ENCODE measurements at places on chromosomes 7 and 10.

GRCh38 chr10:97468162-97468561 is 22.2 kb downstream of the ZDHHC16 start:
- no peak overlapping the region for H3K27ac ChIP-seq
- peaks cover 7% of the 10 kb centered on the region for H3K4me1 ChIP-seq
- H3K36me3 ChIP-seq: peaks cover 6% of the 10 kb centered on the region
- H3K4me3 ChIP-seq: no peak overlapping the region
- no peaks in the 10 kb centered on the region for H3K27me3 ChIP-seq

DNA sequence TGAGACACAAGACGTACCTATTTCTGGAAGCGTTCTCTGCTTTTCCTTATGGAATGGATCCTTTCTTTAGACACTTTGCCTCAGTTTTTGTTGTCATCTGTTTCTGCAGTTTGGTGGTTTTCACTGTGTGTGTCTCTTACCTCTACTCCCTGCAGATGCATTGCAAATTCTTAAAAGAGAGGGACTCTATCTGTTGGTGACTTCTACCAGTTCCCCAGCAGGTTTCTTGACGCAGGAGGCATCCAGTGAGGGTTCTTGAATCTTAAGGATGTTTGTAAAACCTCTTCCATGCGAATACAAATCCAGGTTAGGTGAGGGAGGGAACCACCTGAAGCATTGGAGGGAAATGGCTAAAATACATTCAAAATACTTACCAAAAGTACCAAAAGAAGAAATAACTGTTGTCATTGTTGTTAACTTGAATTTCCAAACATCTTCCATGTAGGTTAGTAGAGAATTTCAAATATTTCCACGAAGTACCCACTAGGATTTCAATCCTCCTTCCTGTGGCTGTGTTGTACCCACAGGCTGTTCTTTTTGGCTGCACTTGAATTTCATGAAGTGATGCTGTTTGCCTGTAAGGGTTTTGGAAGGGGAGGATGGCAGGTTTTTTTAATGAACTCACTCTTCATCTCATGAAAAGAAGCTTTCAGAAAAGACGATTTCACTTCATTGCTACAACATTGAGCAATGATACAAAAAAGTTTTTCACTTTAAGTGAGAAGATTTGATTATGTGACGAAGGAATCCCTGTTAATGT is 32.2 kb downstream of the PLXDC2 start:
- H3K4me1 ChIP-seq: peaks cover 5% of the 10 kb centered on the region
- H3K4me3 ChIP-seq: no peak overlapping the region
- no peaks in the 10 kb centered on the region for H3K27me3 ChIP-seq
- DNase-seq: no peak

- no peak overlapping the region for H3K27ac ChIP-seq
- H3K4me1 ChIP-seq: no peaks in the 10 kb centered on the region
- H3K36me3 ChIP-seq: no peaks in the 10 kb centered on the region
- DNase-seq: no peak
Observed at GRCh38 chr10:112601214-112602090, 154.4 kb downstream of the VTI1A start.

DNA sequence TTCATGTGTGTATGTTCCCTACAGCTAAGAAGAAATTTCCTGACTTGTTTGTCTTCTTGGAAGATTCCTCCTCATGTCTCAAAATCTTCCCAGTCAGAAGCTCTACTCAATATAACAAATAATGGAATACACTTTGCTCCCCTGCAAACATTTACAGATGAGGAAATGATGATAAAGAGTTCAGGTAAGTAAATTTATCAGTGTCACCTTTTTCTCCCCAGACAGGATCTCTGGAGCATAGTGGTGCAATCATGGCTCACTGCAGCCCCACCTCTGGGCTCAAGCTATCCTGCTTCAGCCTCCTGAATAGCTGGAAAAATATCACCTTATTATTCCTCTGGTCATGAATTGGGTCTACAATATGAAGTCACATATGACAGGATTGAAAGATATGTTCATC is 25.5 kb downstream of the ACADSB start:
- H3K36me3 ChIP-seq: no peaks in the 10 kb centered on the region
- DNase-seq: no peak
- H3K4me1 ChIP-seq: peaks cover 5% of the 10 kb centered on the region
- no peak overlapping the region for H3K27ac ChIP-seq
- H3K27me3 ChIP-seq: no peaks in the 10 kb centered on the region

DNA sequence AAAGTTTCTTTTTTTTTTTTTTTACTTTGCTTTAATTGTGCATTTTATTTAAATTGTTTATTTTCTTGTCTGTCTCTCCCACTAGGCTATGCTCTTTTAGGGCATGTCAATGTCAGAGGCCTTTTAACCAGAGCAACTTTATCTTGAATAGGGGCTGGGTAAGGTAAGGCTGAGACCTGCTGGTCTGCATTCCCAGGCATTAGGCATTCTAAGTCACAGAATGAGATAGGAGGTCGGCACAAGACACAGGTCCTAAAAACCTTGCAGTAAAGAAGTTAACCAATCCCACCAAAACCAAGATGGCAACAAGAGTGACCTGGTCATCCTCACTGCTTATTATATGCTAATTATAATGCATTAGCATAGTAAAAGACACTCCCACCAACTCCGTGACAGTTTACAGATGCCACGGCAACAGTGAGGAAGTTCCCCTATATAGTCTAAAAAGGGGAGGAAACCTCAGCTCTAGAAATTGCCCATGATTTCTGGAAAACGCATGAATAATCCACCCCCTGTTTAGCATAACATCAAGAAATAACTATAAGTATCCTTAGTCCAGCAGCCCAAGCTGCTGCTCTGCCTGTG is 47.0 kb upstream of the FRMD4A start:
- DNase-seq: no peak
- H3K4me1 ChIP-seq: no peaks in the 10 kb centered on the region
- no peaks in the 10 kb centered on the region for H3K36me3 ChIP-seq

- DNase-seq: no peak
- no peak overlapping the region for H3K27ac ChIP-seq
- H3K4me1 ChIP-seq: no peaks in the 10 kb centered on the region
- no peak overlapping the region for H3K4me3 ChIP-seq
- H3K27me3 ChIP-seq: no peaks in the 10 kb centered on the region
- H3K36me3 ChIP-seq: no peaks in the 10 kb centered on the region
Observed at GRCh38 chr7:4137552-4137951, 544.5 kb upstream of the FOXK1 start.

DNA sequence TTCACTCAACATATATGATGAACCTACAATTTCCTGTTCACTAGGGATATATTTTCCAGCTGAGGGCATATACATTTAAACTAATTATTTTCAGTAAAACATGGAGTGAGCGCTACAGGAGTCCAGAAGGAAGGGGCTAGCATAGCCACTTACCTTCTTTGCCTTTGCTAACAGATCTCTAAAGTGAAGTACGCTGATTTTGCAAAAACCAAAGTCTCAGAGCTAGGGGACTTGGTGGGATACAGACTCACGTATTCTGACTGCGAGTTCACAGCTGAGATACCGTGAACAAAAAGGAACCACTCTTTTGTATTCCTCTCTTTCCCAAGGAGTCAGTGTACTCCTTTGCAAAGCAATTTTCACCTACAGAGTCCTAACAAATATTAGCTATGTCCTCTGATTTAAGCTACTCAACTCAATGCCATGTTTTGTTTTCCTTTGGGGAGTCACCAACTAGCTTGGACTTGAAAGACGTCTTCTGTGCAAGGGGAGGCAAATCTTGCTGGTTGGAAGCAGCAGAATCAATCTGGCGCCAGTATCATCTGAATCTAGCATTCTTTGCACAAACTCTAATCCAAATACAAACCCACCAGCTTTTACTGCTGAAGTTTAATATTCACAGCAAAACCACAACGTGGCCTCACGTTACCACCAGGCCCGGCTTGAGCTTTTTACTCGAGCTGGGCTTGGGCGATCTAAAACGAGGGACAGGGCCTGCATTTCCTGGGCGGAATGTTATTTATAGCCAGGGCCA is 657 bp downstream of the CDNF start:
- DNase-seq: no peak
- H3K27ac ChIP-seq: peak overlapping the region; percentile 95
- H3K27me3 ChIP-seq: no peaks in the 10 kb centered on the region
- peaks cover 34% of the 10 kb centered on the region for H3K4me1 ChIP-seq

DNA sequence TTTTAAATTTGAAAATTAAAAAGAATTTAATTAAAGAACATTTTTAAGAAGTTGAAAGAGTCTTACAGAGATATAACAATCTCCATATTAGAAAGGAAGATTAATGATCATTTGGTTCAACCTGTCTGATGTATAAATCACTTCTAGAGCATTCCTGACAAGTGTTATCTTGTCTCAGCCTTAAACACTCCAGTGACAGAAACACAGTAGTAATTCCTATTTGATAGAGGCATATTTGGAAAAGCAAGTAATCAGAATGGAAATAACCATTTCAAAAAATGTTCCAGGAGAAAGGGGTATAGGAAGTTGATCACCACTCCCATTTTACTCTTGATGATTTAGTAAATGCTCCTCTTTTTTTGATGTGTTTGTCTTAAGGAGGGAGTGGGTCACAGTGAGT is 213.1 kb upstream of the FAM3C start:
- H3K27ac ChIP-seq: no peak overlapping the region

GRCh38 chr10:95513008-95513589 is 48.1 kb downstream of the SORBS1 start:
- H3K36me3 ChIP-seq: no peaks in the 10 kb centered on the region
- no peaks in the 10 kb centered on the region for H3K27me3 ChIP-seq
- peaks cover 12% of the 10 kb centered on the region for H3K4me1 ChIP-seq

GRCh38 chr10:11205030-11205772 is 187.5 kb downstream of the CELF2 start:
- H3K4me3 ChIP-seq: no peak overlapping the region
- peaks cover 28% of the 10 kb centered on the region for H3K4me1 ChIP-seq
- no peaks in the 10 kb centered on the region for H3K36me3 ChIP-seq
- no peak overlapping the region for H3K27ac ChIP-seq
- no peak for DNase-seq

DNA sequence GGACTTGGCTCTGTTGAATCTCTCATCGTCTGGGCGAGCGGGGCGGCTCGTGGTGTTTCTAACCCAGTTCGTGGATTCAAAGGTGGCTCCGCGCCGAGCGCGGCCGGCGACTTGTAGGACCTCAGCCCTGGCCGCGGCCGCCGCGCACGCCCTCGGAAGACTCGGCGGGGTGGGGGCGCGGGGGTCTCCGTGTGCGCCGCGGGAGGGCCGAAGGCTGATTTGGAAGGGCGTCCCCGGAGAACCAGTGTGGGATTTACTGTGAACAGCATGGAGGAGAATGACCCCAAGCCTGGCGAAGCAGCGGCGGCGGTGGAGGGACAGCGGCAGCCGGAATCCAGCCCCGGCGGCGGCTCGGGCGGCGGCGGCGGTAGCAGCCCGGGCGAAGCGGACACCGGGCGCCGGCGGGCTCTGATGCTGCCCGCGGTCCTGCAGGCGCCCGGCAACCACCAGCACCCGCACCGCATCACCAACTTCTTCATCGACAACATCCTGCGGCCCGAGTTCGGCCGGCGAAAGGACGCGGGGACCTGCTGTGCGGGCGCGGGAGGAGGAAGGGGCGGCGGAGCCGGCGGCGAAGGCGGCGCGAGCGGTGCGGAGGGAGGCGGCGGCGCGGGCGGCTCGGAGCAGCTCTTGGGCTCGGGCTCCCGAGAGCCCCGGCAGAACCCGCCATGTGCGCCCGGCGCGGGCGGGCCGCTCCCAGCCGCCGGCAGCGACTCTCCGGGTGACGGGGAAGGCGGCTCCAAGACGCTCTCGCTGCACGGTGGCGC is at the start of gene EN2:
TSS of gene EN2 (plus strand) at position 19 of the 767 bp plus-strand sequence. CDS start at position 268, 249 bp downstream.
- H3K4me1 ChIP-seq: peaks cover 41% of the 10 kb centered on the region
- H3K27me3 ChIP-seq: peaks cover 96% of the 10 kb centered on the region
- H3K4me3 ChIP-seq: peak within 1 kb of the TSS; percentile 30
- H3K36me3 ChIP-seq: no peaks in the 10 kb centered on the region

DNA sequence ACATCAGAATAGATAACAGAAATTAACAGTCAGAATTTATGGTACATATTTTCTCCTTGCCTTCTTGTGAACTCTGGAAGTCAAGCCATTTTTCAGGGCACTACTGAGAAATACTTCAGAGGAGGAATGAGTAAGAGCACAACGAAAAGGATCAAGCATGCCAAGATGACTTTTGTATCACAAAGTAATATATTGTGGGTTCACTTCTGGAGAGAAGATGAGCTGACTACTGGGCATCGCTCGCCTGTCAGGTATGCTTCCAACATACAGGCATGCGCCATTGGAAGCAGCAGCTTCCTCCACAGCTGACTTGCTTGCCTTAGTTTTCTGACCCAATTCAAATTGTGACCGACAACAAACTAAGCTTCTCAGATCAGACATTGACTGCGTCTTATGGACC is 137.3 kb downstream of the VTI1A start:
- no peaks in the 10 kb centered on the region for H3K27me3 ChIP-seq
- no peak for DNase-seq
- no peaks in the 10 kb centered on the region for H3K36me3 ChIP-seq
- no peak overlapping the region for H3K27ac ChIP-seq

- no peak overlapping the region for H3K27ac ChIP-seq
- no peak overlapping the region for H3K4me3 ChIP-seq
- no peak for DNase-seq
- no peaks in the 10 kb centered on the region for H3K36me3 ChIP-seq
- H3K4me1 ChIP-seq: no peaks in the 10 kb centered on the region
Observed at GRCh38 chr10:17375936-17376584, 78.3 kb downstream of the ST8SIA6 start.

DNA sequence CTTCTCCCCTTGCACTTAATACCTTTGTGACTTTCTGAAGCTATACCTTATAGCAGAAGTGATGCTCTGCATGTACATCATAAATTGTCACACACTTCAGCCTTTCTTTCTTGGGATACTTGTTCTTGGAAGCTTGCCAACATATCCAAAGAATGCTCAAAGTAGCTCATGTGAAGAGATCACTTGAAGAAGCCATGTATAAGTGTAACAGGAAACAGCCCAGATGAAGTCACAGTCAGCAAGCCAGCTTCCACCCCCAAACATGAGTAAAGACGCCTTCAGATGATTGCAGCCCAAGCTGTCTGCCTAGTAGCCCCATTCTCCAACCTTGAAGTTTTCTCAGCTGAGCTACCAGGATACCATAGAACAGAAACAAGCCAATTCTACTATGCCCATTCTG is 50.9 kb downstream of the DGKB start:
- no peak for DNase-seq
- no peak overlapping the region for H3K27ac ChIP-seq
- H3K36me3 ChIP-seq: no peaks in the 10 kb centered on the region

GRCh38 chr7:142554560-142555532 is 194.4 kb upstream of the PRSS1 start:
- DNase-seq: no peak
- no peaks in the 10 kb centered on the region for H3K4me1 ChIP-seq
- no peak overlapping the region for H3K27ac ChIP-seq
- peaks cover 9% of the 10 kb centered on the region for H3K27me3 ChIP-seq
- H3K4me3 ChIP-seq: no peak overlapping the region

GRCh38 chr7:69714886-69715576 is 116.8 kb downstream of the AUTS2 start:
- DNase-seq: no peak
- H3K27ac ChIP-seq: no peak overlapping the region
- H3K4me1 ChIP-seq: no peaks in the 10 kb centered on the region
- no peaks in the 10 kb centered on the region for H3K27me3 ChIP-seq

Measured in transverse colon (tissue), 4 donors.